ENCODE measurements at places on chromosomes 5 and 9. TPM values are rescaled to one million over a fixed set of nuclear protein-coding genes. Genes with fewer than 3 reads are reported as not detected.

The CYLC2 gene
- not detected for total RNA-seq

The PSAT1 gene
- 15.2 TPM for total RNA-seq

The TIGD6 gene
- total RNA-seq = 3.5 TPM

The PCAT7 gene
- 1.3 TPM for total RNA-seq

The HAVCR1 gene
- not detected for total RNA-seq

The ERMP1 gene
- 13.4 TPM for total RNA-seq

The ANKRD55 gene
- not detected for total RNA-seq

The INSYN2B gene
- 4.5 TPM for total RNA-seq

The GFI1B gene
- not detected for total RNA-seq

The OLFML2A gene
- total RNA-seq = 18.2 TPM

The KIF4B gene
- total RNA-seq = 0.54 TPM

The PCDHGA7 gene
- total RNA-seq = 6.3 TPM

The GPR150 gene
- total RNA-seq = not detected

The IL3 gene
- total RNA-seq = not detected

The CDKN2B-AS1 gene
- 0.36 TPM for total RNA-seq

The MEIKIN gene
- total RNA-seq = not detected

The SOHLH1 gene
- total RNA-seq = 0.18 TPM

The UBAC1 gene
- 46.8 TPM for total RNA-seq

The IRGM gene
- total RNA-seq = not detected

The NPR3 gene
- total RNA-seq = 73.3 TPM

The PALM2AKAP2 gene
- total RNA-seq = 1.2 TPM

The TMC1 gene
- not detected for total RNA-seq

The CDH18 gene
- 0.33 TPM for total RNA-seq

The RASEF gene
- 0.28 TPM for total RNA-seq

The TLR4 gene
- total RNA-seq = 7.9 TPM

The CARTPT gene
- 148 TPM for total RNA-seq

The TEX48 gene
- not detected for total RNA-seq

The ADAMTSL1 gene
- 18.2 TPM for total RNA-seq

The SPATA31D4 gene
- not detected for total RNA-seq

The SHOC1 gene
- total RNA-seq = not detected

The KLF9 gene
- 0.87 TPM for total RNA-seq

The EPB41L4A gene
- total RNA-seq = 50.6 TPM

The GABRA1 gene
- total RNA-seq = not detected

The ZNF883 gene
- total RNA-seq = 6.1 TPM

The PCDHGA9 gene
- total RNA-seq = 3.1 TPM

The WNT8A gene
- total RNA-seq = 0.69 TPM

The INSL4 gene
- total RNA-seq = not detected

The CDC20B gene
- total RNA-seq = not detected

The STXBP1 gene
- 113 TPM for total RNA-seq

The MARCOL gene
- not detected for total RNA-seq

The CARD6 gene
- total RNA-seq = 3.7 TPM

The S1PR3 gene
- 18.3 TPM for total RNA-seq

The CCDC180 gene
- 7.7 TPM for total RNA-seq

The SPATA31A7 gene
- total RNA-seq = not detected

The ESM1 gene
- 8.2 TPM for total RNA-seq

The CD72 gene
- 2.4 TPM for total RNA-seq

The PCDHGA12 gene
- 3.8 TPM for total RNA-seq

The SPINK7 gene
- not detected for total RNA-seq

The TAF1L gene
- total RNA-seq = not detected

The PDZD2 gene
- total RNA-seq = 71.1 TPM

The IL7R gene
- 0.54 TPM for total RNA-seq

The GNA14 gene
- 10.6 TPM for total RNA-seq

The PCDHGB6 gene
- total RNA-seq = 60.0 TPM

The BARX1 gene
- total RNA-seq = 0.51 TPM

The NTRK2 gene
- not detected for total RNA-seq

The PRLR gene
- total RNA-seq = 0.21 TPM

The TERT gene
- total RNA-seq = 0.28 TPM

The PITX1 gene
- 0.87 TPM for total RNA-seq

All from endothelial cell (in vitro differentiated cells).